ENCODE measurements at places on chromosomes 3 and 15.

DNA sequence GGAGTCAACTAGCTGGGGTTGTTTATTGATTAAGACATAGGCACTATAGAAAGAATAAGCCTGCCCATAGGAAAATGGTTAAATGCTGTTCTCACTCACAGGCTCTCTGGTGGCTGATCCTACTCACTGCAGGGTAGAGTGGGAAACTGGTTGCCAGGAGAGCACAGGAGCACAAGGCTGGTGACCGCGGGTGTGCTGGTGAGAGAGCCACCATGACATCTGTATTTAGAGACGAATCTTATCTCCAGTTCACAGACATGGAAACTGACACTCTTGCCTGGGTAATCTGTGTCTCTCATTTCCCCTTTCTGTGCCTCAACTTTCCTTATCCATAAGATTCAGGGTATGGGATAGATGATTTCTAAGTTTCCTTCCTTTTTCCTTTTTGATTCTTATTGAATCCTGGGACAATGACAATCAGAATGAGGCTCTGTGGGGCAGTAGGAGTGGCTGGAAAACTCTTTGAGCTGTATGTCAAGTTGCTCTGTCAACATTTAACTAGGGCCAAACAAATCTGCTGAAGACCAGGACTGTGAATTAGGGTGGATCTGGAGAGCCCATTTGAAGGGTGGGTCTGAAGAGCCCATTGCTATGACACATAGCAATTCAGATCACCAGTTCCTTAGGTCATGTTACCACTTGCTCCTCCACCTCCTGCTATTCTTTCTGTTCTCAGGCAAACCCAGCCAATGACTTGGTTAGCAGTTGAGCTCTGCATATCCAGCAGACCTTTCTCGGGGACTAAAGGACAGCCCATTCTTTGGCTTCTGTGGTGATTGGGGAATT is 286.1 kb upstream of the TBL1XR1 start:
- DNase-seq: no peak

- no peak for DNase-seq
Measured at GRCh38 chr15:79886124-79886523, 10.7 kb downstream of the MTHFS start.

DNA sequence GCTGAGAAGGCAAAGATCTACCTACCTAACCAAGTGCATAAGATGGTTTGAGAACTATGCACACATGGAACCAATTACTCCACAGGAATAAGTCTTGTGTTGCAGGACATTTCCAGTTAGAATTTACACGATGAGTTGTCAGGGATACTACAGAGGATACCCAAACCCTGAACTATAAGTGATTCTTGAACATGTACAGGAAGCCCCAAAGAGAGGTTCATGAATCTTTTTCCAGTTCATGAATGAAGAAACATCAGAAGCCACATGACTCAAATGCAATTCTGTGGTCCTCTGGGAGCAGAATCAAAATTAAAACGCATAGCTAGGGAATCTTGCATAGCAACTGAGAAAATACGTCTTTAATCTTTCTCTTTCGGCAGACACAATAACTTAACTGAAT is 114.1 kb upstream of the LMCD1 start:
- no peak for DNase-seq

GRCh38 chr3:87035339-87035738 is 44.4 kb upstream of the VGLL3 start:
- DNase-seq: no peak

GRCh38 chr15:85860394-85861161 is 65.9 kb upstream of the KLHL25 start:
- DNase-seq: no peak

DNA sequence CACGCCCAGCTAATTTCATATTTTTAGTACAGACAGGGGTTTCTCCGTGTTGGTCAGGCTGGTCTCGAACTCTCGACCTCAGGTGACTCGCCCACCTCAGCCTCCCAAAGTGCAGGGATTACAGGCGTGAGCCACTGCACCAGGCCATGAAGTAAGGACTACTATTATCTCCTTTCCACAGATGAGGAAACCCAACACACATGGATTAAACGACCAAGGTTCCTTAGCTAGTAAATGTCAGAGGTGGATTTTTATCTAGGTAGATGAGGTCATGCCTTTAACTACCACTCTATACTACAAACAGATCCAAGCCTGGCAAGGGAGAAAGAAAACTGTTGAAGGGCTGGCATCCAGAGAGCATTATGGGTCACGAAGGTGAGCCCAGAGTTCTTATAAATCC is 15.5 kb upstream of the TBL1XR1 start:
- no peak for DNase-seq

DNA sequence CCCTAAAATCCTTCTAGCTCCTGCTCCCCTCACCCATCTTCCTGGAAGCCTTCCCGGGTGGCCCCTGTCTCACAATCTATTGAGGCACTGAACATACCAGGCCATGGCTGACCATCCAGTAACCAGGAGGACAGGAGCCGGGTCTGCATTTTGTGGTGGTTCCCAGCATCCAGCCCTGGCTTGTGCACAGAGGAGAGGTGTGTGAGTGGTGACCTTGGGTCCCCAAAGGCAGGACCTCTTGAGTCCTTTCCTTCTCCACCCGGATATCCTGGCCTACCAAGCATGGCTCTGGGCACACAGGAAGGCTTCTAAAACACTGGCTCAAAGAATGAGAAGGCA is 7.8 kb downstream of the CSK start:
- DNase-seq: no peak

GRCh38 chr15:60752973-60753720 is 274.2 kb upstream of the ICE2 start:
- DNase-seq: no peak

- no peak for DNase-seq
Measured at GRCh38 chr3:141410846-141411245, 42.5 kb downstream of the ZBTB38 start.

- DNase-seq: no peak
Measured at GRCh38 chr3:170826047-170826446, 43.9 kb downstream of the RPL22L1 start.

DNA sequence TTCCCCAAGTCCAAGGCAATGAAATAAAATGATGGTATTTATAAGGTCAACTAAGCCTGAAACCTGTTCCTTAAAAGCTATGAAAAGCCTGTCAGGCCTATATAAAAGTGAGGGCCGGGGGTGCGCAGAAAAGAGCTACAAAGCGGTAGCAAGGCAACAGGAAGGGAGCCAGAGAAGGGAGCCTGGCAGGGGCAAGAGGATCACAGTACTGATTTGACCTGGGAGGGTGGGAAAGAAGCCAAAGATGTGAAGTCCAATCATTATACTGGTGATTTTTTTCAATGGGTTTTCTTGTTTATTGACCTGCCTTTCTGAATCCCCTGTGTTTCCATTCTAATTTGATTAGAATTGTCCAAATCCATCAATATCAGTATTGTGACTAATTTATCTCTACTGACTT is 64.3 kb upstream of the STT3B start:
- DNase-seq: no peak

DNA sequence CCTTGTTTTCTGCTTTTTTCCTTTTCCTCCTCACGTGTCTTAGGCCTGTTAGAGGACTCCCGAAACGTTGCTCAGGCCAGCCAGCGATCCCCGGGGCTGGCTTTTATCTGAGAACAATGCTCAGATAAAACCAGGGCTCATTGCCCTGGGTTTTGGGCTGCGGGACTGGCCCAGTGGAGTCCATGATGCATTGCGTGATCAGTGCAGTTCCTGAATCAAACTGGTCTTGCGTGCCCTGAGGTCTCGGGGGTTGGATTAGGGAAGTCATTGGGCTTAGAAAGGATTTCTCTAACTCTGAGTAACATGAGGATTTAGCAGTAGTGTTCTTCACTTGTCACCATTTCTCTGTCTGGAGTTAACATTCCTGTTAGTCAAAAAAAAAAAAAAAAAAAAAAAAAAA is 66.3 kb downstream of the CCR1 start:
- DNase-seq: no peak

DNA sequence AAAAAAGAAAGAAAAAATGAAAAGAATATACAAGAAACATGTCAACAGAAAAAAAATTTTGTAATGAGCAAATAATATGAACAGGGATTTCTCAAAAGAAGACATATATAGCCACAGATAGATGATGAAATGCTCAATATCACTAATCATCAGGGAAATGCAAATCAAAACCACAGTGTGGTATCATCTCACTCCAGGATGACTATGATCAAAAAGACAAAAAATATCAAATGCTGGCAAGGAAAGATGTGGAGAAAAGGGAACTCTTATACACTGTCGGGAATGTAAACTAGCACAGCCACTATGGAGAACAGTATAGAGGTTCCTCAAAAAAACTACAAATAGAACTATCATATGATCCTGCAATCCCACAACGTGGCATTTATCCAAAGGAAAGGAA is 94.1 kb downstream of the C3orf70 start:
- DNase-seq: no peak

GRCh38 chr3:25000971-25001591 is 427.0 kb upstream of the RARB start:
- no peak for DNase-seq

DNA sequence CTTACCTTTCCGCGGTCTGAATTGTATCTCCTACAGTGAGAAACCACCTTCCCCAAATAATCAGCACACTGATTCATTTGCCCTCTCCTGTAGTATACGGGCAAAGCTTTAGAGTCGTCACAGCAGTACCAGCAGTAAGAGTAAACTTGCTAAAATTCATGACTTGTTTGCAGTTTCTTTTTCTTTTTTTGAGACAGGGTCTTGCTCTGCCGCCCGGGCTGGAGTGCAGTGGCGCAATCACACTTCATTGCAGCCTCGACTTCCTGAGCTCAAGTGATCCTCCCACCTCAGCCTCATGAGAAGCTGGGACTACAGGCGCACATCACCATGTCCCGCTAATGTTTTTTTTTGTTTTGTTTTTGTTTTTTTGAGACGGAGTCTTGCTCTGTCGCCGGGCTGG is 11.9 kb downstream of the SCAMP5 start:
- DNase-seq: no peak

- no peak for DNase-seq
Measured at GRCh38 chr3:185555860-185556347, 3.5 kb upstream of the LIPH start.

GRCh38 chr15:86663979-86664378 is 584.3 kb downstream of the AGBL1 start:
- DNase-seq: no peak

DNA sequence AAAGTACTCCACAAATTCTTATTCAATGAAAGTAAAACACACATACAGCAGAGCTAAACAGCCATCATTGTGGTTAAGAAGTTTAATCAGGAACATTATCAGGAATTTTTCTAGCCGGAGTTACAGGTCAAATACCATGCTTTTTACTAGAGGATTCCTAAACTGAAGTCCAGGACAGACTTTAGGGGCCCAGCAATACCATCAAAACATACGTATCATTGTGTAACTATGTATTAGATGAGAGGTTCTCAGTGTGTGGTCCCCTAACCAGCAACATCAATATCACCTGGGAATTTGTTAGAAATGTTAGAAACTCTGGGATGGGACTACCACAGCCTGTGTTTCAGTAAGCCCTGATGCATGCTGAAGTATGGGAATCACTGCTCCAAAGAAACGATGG is 404.2 kb upstream of the IL12A start:
- DNase-seq: no peak

- no peak for DNase-seq
Measured at GRCh38 chr3:194270627-194271459, 80.3 kb downstream of the CPN2 start.

DNA sequence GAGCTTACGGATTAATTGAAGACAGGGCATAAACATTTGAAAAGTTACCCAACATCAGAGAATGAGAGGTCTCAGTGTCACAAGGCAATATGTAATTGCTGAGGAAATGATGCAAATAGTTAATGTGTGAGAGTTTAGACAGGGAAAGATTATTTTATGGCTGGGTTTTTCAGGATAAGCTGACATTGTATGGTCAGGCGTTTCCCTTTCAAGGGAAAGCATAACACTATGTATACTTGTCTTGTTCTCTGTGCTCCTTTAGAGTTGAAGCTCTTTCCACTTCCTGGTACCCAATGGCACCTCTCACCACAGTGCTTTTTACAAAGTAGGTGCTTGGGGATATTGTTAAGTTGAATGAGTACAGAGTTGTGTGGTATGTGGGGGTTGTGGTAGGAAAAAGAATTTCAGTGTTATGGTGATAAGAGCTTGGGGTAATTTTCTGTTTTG is 19.9 kb downstream of the IQGAP1 start:
- DNase-seq: no peak

DNA sequence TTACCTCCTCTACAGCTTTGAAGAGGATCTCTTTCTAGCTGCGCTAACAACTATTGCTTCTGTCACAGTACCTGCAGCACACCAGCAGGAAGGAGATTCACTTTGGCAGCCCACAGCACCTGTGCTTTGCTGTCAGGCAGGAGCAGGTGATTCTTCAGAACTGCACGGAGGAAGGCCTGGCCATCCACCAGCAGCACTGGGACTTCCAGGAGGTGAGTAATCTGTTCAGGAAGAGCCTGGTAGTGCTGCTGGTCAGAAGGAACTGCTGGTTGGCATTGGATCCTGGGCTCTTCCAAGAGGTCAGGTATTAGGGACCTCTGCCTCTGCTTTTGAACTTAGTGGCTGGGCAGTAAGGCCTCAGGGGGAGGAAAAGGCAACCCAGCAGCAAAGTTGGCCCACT is 42.2 kb downstream of the DPH3 start:
- no peak for DNase-seq

GRCh38 chr15:71111950-71112349 is 3.3 kb upstream of the THSD4 start:
- no peak for DNase-seq

GRCh38 chr3:177760803-177761202 is 563.5 kb upstream of the TBL1XR1 start:
- no peak for DNase-seq

GRCh38 chr3:170056710-170057454 is 19.1 kb downstream of the GPR160 start:
- DNase-seq: no peak

DNA sequence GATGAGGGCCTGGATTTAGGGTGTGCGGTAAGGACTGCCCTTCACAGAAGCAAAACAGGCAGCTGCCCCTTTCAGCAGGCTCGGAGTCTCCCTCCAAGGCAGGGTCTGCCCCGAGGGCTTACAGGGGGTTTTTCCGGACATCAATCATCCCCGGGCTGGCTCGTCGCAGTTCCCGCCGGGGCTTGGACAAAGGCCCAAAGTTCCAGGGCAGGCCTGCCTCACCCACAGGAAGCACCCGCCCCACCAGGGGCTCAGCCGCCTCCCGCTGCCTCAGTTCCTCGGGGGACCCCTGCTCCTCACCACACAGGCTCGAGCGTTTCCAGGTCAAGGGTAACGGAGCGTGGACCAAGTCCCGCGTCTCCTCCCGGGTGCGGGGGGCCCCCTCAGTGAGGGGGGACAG is 27.0 kb downstream of the KIF7 start:
- no peak for DNase-seq

- DNase-seq: no peak
Measured at GRCh38 chr3:54366839-54367238, 244.5 kb downstream of the CACNA2D3 start.

GRCh38 chr15:27272427-27272826 is 301.4 kb downstream of the GABRG3 start:
- DNase-seq: no peak

GRCh38 chr3:49812916-49813496 is 747 bp downstream of the UBA7 start:
- DNase-seq: no peak

DNA sequence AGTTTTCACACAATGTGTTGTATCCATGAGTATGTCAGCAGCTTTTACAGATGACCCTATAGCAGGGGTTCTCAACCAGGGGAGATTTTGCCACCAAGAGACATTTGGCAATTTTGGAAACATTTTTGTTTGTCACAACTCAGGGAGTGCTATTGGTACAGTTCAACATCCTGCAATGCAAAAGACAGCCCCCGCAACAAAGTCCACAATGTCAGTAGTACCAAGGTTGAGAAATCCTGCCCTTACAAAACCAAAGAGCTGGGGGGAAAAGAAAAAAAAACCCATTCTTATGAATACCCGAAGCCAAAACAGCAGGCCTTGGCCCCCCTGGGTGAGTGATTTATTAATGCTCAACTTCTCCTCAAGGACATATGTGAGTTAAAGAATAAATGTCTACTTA is 99.1 kb downstream of the LARS2 start:
- no peak for DNase-seq

All from stimulated activated CD8-positive, alpha-beta memory T cell treated with anti-CD3 and anti-CD28 coated beads, Interleukin-2, amount 100 ng/mL, for 1 hour (primary cell).